ENCODE measurements at places on chromosomes 6 and 20. TPM values are rescaled to one million over a fixed set of nuclear protein-coding genes. Genes with fewer than 3 reads are reported as not detected.

The ZNF217 gene
- total RNA-seq: 40.0 TPM

The C20orf202 gene
- not detected for total RNA-seq

The CNBD2 gene
- 5.6 TPM for total RNA-seq

The RBM24 gene
- total RNA-seq: 4.2 TPM

The CGA gene
- total RNA-seq: not detected

The MLIP gene
- total RNA-seq: not detected

The SLC17A1 gene
- not detected for total RNA-seq

The MYH7B gene
- total RNA-seq: 0.04 TPM

- DNase-seq: no peak
Observed at GRCh38 chr6:10505529-10505928, 15.6 kb upstream of the GCNT2 start.

DNA sequence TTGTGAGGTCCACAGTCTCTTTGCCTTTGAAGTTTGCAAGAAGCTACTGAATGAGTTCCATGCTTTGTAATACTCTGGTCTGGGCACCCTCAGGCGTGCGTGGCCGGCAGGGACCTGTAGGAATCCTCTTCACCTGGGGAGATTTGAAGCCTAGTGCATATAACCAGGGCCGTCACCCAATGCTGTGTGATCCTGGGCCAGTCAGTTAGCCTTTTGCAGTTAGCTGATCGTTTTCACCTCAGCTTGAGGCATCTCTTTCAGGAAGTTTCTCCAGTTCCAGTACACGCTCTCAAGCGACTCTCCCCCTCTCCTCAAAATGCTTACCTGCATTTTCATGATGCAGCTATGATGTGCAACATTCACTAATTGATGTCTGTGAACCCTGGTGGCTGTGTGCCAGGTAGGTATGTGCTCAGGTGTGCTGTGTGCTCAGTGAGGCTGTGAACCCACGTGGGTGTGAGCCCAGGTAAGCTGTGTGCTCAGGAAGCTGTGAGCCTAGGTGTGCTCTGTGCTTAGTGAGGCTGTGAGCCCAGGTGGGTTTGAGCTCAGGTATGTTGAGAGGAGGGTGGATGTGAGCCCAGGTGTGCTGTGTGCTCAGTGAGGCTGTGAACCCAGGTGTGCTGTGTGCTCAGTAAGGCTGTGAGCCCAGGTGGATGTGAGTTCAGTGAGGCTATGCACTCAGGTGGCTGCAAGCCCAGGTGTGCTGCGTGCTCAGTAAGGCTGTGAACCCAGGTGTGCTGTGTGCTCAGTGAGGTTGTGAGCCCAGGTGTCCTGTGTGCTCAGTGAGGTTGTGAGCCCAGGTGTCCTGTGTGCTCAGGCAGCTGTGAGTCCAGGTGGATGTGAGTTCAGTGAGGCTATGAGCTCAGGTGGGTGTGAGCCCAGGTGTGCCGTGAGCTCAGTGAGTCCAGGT lies 120.4 kb downstream of the PHACTR3 start:
- DNase-seq: no peak

- no peak for DNase-seq
Observed at GRCh38 chr6:43478008-43478372, 620 bp downstream of the TJAP1 start.

- DNase-seq: no peak
Observed at GRCh38 chr6:131116755-131117360, 18.4 kb upstream of the AKAP7 start.

- DNase-seq: no peak
Observed at GRCh38 chr20:38872491-38873049, 53.6 kb upstream of the FAM83D start.

GRCh38 chr20:47493963-47494293 lies 7.8 kb upstream of the NCOA3 start:
- DNase-seq: no peak

- DNase-seq: no peak
Observed at GRCh38 chr6:43984442-43985321, 142.6 kb downstream of the MRPL14 start.

DNA sequence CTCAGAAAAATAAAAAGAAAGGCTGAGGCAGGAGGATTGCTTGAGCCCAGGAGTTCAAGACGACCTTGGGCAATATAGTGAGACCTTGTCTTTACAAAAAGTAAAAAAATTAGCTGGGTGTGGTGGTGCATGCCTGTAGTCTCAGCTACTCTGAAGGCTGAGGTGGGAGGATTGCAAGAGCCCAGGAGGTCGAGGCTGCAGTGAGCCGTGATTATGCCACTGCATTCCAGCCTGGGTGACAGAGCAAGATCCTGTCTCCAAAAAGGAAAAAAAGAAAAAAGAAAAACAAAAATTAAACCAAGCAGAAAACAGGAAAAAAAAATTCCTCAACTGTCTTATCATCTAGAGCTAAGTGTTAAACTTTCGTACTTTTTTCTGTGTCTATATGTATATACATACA lies 12.4 kb upstream of the SRSF3 start:
- no peak for DNase-seq

- DNase-seq: no peak
Observed at GRCh38 chr6:27894839-27895762, 17.1 kb downstream of the OR2B2 start.

GRCh38 chr6:126030045-126030444 lies 43.7 kb downstream of the TRMT11 start:
- no peak for DNase-seq

DNA sequence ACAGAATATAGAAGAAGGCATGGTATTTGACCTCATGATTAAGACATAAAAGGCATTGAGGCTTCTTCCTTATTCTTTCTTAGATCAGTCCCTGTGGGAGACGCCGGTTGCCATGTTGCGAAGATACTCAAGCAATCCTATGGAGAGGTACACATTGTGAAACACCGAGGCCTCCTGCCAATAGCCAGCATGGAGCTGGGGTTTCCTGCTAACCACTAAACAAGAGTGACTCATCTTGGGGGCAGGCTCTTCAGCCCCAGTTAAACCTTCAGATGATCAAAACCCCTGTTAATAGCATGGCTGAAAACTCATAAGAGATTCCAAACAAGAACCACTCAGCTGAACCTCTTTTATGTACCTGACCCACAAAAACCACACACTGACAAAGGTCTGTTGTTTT lies 478.8 kb downstream of the CD83 start:
- peak; percentile 54 for DNase-seq

DNA sequence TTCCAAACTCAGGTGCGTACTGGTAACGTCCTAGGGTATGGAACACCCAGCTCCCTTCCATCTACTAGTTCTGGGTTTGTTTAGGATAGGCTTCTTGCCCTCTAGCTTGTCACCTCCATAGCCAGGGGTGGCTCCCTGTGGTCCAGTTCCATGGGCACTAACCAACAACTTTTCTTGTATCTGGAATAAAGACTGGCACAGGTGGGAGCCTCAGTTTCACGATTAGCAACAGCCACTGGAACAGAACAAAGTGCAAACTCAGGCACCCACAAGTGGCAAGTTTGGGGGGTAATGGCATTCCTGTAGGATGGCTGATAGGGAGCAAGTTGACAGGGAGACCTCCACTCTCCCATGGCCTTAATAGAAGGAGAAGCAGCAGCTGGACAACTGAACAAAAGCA lies 5.6 kb upstream of the APMAP start:
- DNase-seq: no peak

DNA sequence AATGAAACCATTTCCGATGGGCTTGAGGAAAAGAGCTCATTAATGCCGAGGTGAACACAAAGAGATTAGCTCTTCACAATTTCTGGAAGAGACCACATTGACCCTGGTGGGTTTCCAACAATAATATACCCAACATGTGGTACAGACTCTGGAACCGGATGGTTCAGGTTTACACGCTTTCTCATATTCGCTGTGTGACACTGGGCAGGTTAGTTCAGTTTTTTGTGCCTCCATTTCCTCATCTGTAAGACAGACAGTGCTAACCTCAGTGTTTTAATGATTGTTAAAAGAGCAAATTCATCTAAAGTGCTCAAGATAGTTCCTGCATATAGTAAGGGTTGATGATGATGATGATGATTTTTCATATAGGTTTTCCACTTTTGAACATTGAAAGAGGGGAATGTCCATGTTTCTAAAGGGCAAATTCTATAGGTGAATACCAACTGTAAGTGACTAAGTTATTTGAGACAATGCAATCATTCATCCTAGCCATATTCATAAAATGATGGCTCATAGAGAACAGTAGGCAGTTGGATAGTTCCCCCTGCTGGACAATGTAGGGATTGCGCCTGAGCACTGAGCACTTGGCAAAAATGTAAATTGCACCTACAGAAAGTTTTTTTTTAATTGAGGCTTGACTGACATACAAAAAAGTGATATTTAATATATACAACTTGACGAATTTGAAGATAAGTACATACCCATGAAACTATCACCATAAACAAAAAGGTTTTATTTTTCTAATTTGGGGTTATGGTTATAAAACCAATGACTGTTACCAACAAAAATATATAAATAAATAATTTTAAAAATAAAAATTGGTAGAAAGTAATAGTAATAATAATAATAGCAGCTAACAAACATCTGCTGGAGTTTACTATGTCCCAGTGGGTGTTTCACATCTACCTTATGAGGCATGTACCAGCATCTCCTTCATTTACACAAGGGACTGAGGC lies 2.1 kb upstream of the PERP start:
- DNase-seq: no peak

DNA sequence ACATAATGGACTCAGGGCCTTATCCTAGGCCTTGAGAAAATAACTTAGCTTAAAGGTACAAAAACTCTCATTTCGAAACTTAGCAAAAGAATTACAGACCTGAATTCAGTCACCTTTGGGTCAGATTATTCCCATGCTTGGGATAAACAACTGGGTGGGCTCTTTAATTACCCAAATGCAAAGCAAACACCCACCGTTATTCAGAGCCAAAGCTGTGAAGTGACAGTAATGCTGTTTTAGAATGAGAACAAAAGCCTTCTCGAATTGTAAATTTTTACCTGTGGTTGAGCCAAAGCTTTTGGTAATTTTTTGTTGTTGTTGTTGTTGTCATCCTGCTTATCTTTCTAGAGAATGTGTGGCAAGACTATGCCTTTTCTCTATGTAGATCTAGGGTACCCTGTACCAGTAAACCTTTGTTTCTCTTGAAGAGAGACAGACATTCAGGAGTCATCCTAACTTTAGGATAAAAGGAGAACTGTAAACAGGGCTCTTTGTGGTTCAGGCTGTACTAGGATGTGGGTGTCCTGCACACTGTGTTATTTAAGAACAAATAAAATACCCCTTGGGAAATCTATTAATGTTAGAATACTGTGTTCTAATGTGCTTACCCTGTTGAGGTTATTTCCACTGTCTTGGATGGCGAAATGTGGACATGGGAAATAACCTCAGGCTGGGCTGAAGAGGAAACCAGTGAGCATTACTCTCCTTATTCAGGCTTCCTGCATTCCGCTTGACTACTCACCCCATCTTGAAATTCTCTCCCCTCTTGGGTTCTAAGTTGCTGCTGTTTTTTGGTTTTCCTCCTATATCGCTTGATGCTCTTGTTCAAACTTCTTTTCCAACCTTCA lies 480.7 kb downstream of the CD83 start:
- DNase-seq: no peak

GRCh38 chr6:143967706-143968376 lies 40.2 kb downstream of the PLAGL1 start:
- no peak for DNase-seq

- no peak for DNase-seq
Observed at GRCh38 chr6:85449818-85450759, at the start of gene NT5E. TSS of gene NT5E (plus strand) at chr6:85450083. CDS start at chr6:85450140, 57 bp downstream.

DNA sequence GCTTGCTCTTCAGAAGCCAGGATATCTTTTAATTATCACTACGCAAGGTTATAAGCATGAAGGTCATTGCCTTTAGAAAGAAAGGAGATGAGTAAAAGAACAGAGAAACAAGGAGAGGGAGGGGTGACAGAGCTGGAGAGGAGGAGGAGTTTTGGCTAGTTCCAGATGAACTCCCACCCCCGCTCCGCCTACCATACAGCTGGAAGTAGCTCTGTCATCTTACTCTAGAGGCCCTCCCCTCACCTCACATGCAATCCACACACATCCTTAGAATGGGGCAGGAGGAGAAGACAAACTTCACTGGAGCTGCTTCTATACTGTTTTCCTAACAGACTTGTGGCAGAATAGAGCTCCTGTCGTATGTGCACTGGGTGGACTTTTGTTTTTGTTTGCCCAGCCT lies 144.7 kb downstream of the SCML4 start:
- DNase-seq: no peak

Data from kidney epithelial cell (primary cell).